ENCODE measurements at places on chromosomes 3 and 15.
A peak's percentile ranks its signal among the peaks of the same experiment; 100 is the strongest.

GRCh38 chr15:75895731-75896130, 7.9 kb upstream of the FBXO22 start:
- DNase-seq = no peak

DNA sequence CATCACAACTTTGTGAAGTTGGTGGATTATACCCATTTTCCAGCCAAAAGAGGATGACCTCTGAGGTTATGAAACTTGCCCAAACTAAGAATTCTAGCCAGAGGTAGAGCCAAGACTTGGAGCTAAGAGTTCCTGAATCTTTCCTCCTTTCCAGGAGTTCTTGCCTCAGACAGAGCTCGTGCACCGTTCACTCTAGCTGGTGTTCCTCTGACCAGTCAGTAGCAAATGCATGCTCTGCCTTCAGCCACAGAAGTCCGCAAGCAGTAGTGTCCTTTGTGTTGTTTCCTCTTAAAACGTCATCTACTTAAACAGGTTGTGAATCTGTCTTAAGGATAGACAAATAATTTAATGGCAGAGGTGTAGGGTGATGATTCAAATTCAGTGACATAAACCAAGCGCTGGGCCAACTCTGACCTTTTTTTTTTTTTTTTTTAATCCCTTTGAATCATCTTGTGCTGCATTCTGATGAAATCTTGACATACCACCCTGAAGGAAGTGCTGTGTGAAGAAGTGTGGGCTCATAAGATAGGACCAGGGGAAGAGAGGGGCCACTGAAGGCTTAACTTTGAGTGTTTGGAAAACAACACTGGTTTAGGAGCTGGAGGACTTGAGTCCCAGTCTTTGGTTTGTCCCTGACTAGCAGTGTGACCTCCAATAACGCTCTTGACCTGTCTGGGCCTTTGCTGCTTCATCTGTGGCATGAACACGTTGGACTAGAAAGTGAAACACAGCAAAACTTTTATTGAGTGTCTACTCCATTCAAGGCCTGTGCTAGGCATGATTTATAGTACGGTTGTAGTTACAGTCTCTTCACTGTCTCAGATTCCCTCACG, 53.4 kb downstream of the ITPR1 start:
- no peak for DNase-seq

- DNase-seq = no peak
Measured at GRCh38 chr15:82655606-82656005, 8.4 kb upstream of the CPEB1 start.

GRCh38 chr15:35679186-35679585, 133.2 kb upstream of the DPH6 start:
- DNase-seq = no peak

GRCh38 chr3:67599821-67600220, 54.6 kb downstream of the SUCLG2 start:
- no peak for DNase-seq

DNA sequence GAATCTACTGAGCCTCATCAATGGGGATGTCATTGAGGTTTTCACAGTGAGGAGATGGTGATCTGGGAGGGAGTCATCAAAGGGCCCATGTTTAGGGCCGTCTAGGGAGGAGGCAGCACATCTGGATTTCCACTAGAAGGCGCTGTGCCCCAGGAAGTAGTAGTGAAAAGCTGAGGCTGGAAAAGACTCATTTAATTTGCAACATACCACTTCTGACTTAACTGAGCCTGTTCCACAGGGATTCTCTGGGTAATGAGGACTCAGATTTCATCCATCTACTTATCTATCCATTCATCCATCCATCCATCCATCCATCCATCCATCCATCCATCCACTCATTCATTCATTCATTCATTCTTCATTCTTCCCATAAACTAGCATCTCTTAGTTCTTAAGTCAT, 17.4 kb upstream of the SHF start:
- peak; percentile 69 for DNase-seq
